ENCODE measurements at places on chromosomes 5 and 9.

DNA sequence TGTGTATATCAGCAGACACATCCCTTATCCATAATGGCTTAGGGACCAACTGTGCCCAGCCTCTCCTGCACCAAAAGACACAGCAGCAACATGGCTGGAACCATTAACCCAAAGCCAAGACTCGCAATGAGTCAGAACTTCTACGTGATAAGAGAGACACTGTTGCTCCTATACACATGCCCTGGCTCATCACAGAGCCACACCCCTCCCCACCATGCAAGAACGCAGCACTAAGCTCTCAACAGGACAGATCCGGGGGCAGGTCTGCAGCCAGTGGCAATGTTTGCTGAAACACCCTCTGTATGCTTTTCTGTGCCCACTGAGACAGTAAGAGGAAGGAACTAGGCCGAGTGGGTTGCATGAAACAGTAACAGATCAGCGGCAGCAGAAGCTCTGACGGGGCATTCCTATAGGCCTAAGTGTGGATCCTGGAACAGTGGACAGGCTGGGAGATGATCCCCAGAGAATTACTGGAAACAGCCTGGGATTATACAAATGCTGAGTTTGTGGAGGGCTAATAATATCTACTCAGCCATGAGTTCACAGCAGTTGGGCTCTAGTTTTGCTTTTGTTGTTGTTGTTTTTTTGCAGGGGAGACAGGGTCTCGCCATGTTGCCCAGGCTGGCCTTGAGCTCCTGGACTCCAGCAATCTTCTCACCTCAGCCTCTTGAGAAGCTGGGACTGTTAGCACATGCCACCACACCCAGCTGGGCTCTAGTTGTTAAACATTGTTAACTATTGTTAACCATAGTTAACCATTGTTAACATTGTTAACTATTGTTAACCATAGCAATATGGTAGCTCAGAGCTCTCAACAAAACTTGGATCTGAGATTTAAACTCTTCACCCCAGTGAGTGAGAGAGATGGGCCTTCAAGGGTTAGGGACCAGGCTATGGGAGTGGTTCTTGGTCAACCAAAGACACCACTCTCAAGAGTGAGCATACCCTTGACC is 41.0 kb downstream of the B4GALT1 start:
- no peak for DNase-seq

DNA sequence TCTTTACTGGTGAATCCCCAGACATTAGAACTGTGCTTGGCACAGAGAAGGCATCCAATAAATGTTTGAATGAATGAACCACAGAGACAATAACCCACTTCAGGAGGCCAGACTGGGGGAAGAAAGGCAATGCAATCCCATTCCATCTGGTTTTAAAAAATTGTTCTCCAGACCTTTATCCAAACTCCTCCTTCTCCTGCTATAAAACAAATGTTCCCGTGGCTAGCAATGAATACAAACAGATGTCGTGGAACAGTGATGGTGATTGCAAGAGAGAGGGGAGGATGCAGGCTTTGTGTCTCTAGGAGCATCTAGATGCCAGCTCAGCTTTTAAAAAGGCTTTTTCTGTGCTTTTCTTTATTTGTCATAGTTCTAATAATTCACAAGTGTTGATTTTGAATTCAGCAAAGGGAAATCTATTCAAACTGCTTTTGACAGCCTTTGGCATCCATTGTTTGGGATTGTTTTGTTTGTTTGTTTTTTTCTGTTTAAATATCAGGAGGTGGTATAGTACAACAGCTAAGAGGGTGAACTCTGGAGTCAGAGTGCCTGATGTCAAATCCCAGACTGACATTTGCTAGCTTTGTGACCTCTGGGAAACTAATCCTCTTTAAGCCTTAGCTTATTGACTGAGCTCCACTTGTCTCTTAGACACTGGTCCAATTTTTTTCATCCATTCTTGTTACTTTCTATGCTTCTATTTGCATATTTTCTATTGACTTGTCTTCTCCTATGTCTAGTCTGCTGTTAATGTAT is 59.1 kb downstream of the TNFSF15 start:
- DNase-seq, result no peak

GRCh38 chr5:58133631-58134296 is 326.1 kb downstream of the PLK2 start:
- no peak for DNase-seq

GRCh38 chr5:38535248-38535750 is 21.1 kb downstream of the LIFR start:
- no peak for DNase-seq

- DNase-seq, result no peak
These were observed 62.9 kb downstream of the TMEM232 start for GRCh38 chr5:110663525-110663924.

GRCh38 chr5:135051399-135051798 is 17.4 kb upstream of the PITX1 start:
- DNase-seq, result no peak

DNA sequence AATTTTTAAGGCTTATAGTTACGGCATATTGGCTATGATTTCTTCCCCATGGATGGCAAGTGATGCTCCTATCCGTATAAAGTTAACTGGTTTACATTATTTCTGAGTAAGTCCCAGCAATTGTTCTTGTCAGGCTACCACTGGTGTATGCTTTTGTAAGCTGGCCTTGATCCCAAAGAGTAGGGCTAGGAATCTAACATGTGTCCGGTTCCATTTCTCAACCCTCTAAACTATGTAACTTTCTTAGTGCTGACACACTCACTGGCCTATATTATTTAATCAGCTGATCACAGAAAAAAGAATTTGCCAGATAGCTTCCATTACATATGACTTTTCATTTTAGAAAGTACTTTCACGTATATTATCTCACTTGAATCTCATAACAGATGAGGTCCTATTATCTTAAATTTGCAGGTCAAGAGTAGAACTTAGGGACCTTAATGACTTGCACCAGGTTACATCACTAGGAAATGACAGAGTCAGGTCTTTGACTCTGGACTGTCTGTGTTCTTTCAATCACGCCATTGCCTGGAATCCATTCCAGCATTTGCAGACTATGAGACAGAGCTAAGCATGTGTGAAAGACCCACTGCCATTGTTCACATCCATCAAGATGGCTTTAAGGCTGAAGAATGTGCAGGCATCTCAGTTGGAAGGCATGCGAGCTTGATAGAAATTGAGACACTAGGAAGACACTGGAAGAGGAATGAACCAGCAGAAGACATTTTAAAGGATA is 362.9 kb downstream of the ARRDC3 start:
- no peak for DNase-seq

DNA sequence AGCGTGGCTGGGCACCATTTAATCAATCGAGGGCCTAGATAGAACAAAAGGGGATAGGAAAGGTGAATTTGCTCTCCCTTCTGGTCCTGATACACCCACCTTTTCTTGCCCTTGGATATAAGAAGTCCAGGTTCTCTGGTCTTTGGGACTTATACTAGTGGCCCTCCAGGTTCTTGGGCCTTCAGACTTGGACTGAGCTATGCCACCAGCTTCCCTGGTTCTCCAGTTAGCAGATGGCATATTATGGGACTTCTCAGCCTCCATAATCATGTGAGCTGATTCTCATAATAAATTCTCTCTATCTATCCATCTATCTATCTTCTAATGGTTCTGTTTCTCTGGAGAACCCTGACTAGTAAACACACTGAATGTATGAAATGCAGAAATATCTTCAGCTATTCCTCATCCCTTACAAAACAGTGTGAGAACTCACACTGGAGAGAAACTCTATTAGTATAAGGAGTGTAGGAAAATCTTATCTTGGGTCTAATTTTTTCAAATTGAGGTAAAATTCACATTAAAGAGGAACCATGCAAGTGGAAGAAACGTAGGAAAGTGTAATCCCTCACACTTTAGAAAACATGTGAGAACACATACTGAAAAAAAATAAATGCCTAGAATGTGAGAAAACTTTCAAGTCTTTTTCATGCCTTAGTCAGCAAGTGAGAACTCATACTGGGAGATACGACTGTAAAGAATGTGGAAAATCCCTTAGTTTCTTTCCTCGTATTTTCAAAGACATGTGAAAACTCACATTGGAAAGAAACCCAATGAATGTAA is 15.5 kb downstream of the PCDHB15 start:
- no peak for DNase-seq

- DNase-seq, result no peak
These were observed 113.8 kb downstream of the TLE4 start for GRCh38 chr9:79685577-79685976.

GRCh38 chr9:107161338-107161737 is 121.7 kb upstream of the RAD23B start:
- no peak for DNase-seq

GRCh38 chr9:34896112-34896511 is 62.0 kb upstream of the PHF24 start:
- no peak for DNase-seq

GRCh38 chr9:1198085-1198484 is 147.9 kb downstream of the DMRT2 start:
- DNase-seq, result no peak

- DNase-seq, result no peak
These were observed 115.5 kb upstream of the TUT7 start for GRCh38 chr9:86469476-86470250.

Data from T-helper 2 cell (primary cell).